ENCODE measurements at places on chromosomes 4 and X.
A peak's percentile ranks its signal among the peaks of the same experiment; 100 is the strongest.

DNA sequence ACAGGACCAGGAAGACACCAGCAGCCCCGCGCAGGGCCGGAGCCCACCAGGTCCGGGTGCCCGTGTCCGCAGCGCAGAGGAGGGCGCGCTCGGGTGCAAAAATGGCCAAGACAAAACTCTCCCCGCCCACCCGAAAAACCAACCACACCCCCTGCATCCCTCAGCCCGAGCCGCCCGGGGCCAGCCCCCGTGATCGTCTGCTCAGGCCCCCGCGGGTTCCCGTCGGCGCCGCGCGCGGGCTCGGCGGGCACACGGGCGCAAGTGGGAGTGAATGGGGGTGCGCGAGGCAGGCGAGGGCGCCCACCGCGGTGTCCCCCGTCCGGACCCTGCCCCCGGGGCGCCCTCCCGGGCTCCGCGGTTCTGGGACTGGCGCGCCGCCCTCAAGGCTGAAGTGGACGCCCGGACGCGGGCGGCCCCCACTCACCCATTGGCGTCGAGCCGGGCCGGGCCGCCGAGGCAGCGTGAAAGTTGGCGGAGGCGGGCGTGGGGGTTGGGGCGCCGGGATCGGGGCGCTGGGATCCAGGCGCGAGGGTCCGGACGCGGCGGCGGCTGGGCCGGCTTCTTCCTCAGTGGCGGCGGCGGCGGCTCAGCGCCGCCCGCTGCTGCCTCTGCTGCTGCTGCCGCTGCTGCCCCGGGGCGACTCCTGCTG lies 393 bp downstream of the SH3KBP1 start:
- DNase-seq, result no peak

GRCh38 chrX:54484666-54485065 lies 11.4 kb downstream of the FGD1 start:
- no peak for DNase-seq

GRCh38 chr4:101981756-101982155 lies 191.2 kb downstream of the BANK1 start:
- no peak for DNase-seq

GRCh38 chr4:181569553-181569952 lies 673.6 kb upstream of the TENM3 start:
- no peak for DNase-seq

- no peak for DNase-seq
Measured at GRCh38 chr4:38105475-38106220, 145.4 kb downstream of the PTTG2 start.

GRCh38 chrX:123088331-123088730 lies 95.7 kb upstream of the GRIA3 start:
- no peak for DNase-seq

GRCh38 chrX:16028576-16028975 lies 94.8 kb upstream of the GRPR start:
- no peak for DNase-seq

DNA sequence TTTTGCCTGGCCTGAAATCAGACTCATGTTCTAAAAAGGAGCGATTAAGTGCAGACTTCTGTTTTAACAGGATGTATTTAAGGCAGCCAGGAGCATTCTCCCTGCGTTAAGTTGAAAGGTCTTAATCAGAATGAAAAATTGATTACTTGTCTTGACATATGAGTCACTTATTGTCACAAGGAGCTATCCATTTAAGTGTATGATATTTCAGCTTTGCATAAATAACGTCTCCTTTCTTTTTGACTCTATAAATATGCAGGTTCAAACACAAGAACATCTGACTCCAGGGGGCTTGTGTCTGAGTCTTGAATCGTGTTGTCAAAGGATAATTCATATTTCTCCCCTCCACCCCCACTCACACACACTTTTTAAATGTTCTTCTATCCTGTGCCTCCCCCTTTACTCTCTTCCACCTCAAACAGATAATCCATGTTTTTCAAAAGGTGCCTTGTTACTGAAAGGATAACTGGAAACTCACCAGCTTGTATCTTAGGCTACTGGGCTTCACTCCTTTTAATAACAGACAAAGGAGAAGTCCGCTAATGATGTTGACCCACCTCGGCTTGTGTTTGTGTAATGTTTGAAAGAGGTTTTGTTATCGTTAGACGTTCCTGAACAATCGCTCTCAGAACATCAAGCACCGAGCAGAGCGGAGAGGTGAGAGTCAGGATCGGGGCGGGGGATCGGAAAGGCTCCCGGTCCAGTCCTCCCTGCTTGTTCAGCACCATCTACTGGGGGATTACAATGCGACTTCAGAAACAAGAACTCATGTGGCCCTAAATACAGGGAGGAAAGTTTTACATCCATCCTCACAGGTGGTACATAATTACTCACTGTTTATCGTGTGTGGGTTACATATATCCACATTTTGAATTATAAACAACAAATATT lies 107.5 kb upstream of the RPL34 start:
- DNase-seq, result peak; percentile 10

DNA sequence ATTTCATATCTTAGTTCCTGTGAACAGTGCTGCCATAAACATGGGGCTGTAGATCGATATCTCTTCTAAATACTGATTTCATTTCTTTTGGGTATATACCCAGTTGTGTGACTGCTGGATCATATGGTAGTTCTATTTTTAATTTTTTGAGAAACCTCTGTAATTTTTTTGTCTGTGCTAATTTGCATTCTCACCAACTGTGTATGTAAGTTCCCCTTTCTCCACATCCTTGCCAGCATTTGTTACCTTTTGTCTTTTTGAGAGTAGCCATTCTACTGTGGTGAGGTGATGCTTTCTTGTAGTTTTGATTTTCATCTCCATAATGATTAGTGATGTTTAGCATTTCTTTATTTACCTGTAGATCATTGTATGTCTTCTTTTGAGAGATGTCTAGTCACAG lies 2086.5 kb upstream of the TENM3 start:
- DNase-seq, result no peak

Data from CD4-positive, alpha-beta memory T cell (primary cell).